ENCODE measurements at places on chromosomes 11 and 22. TPM values are rescaled to one million over a fixed set of nuclear protein-coding genes. Genes with fewer than 3 reads are reported as not detected.

Gene UPK3A
- not detected for total RNA-seq

Gene CRYBB2
- total RNA-seq: not detected

Gene SCUBE2
- 0.27 TPM for total RNA-seq

Gene GRAMD1B
- total RNA-seq: 18.9 TPM

Gene FERMT3
- total RNA-seq: 221 TPM

Gene TSKU
- total RNA-seq: 0.27 TPM

Gene MUC5AC
- total RNA-seq: under 0.01 TPM

Gene TSPAN18
- 0.54 TPM for total RNA-seq

Gene MMP1
- not detected for total RNA-seq

Gene TMEM86A
- total RNA-seq: 6.2 TPM

Gene RASSF10
- under 0.01 TPM for total RNA-seq

Gene OR51E1
- total RNA-seq: not detected

All from hematopoietic multipotent progenitor cell (in vitro differentiated cells).